ENCODE measurements at places on chromosomes 2 and 18. TPM values are rescaled to one million over a fixed set of nuclear protein-coding genes. Genes with fewer than 3 reads are reported as not detected.

FMNL2 gene
- total RNA-seq, result 19.8 TPM

RAB6C gene
- not detected for total RNA-seq

ALK gene
- not detected for total RNA-seq

ITGAV gene
- 40.0 TPM for total RNA-seq

All from esophagus squamous epithelium (tissue), 5 donors.